ENCODE measurements at places on chromosomes 7 and 10. TPM values are rescaled to one million over a fixed set of nuclear protein-coding genes. Genes with fewer than 3 reads are reported as not detected.

GRCh38 chr7:116290740-116291139 is 80.4 kb downstream of the TES start:
- no peak for DNase-seq

DNA sequence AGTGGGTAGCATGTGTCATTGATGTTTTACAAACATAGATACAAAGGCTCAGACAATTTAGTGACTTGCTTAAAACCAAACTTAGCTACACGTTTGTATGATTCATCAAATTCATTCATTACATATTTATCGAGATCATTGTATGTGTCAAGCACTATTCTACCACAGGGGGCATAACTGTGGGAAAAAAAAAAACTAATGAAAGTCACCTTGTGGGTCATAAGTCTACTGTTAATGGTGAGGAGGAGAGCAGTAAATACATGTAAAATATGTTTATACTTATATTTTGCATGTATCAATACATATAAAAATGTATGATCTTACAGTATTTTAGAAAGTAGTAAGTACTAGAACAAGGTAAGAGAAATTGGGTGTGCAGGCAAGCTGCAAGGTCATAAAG is 933.8 kb downstream of the IPMK start:
- DNase-seq: no peak

DNA sequence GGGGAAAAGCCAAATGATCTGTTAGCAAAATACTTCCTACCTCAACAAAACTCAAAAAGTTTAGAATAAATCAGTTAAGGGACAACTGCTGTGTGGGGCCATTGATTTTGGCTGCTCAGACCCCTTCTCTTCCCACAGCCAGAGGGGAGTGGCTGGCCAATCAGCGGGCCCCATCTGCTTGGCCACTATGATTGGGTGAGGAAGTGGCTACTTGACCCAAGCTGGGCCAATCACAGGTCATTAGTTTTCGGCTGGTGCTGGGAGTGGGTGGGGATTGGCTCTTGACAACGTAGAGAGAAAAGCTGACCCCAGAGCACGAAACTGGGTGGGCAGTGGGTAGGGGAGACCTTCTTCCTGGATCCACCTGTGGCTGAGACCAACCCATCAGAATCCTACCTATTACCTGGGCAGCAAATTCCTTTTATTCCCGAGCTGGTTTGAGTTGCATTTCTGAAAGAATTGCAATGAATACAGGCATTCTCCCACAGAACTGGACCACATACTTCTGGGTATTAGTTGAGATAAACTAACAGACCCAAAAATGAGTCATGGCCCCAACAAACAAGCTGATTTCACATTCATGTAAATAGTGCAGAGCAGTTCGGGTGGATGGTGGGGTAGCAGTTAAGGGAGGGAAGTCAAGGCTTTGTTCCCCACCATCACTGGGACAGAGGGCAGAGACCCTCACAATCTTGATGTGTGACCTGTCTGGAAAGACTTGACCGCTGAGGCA is 35.6 kb upstream of the HMX3 start:
- DNase-seq: peak; percentile 13

- no peak for DNase-seq
These were observed 58.8 kb downstream of the ASB13 start for GRCh38 chr10:5607594-5607993.

ATE1 gene
- total RNA-seq: 17.9 TPM

SLC18A3 gene
- total RNA-seq: not detected
